ENCODE measurements at places on chromosomes 2 and 18. TPM values are rescaled to one million over a fixed set of nuclear protein-coding genes. Genes with fewer than 3 reads are reported as not detected.

The RAB6C gene
- total RNA-seq: 0.63 TPM

The IL1RL1 gene
- total RNA-seq: not detected

The GBX2 gene
- total RNA-seq: not detected

The BAZ2B gene
- total RNA-seq: 251 TPM

The LTBP1 gene
- total RNA-seq: 42.3 TPM

The AMER3 gene
- total RNA-seq: 45.4 TPM

The CFAP65 gene
- 0.63 TPM for total RNA-seq

The ACADL gene
- 11.0 TPM for total RNA-seq

The KCNS3 gene
- 1.9 TPM for total RNA-seq

The C2orf80 gene
- 21.0 TPM for total RNA-seq

The NT5C1B gene
- not detected for total RNA-seq

The SNTG2 gene
- total RNA-seq: 8.5 TPM

The IL36G gene
- not detected for total RNA-seq

The LAMA3 gene
- 6.6 TPM for total RNA-seq

The CCDC141 gene
- 3.4 TPM for total RNA-seq

The ANKRD36C gene
- total RNA-seq: 589 TPM

The MEIS1 gene
- 27.5 TPM for total RNA-seq

The CRACDL gene
- 0.94 TPM for total RNA-seq

The CYB5A gene
- total RNA-seq: 14.4 TPM

The FEV gene
- total RNA-seq: not detected

The FAHD2A gene
- 21.9 TPM for total RNA-seq

The GALNT13 gene
- total RNA-seq: 29.1 TPM

The MC2R gene
- not detected for total RNA-seq

The TMEM163 gene
- 19.1 TPM for total RNA-seq

The MAPK4 gene
- 23.8 TPM for total RNA-seq
